ENCODE measurements at places on chromosomes 7 and 10.

DNA sequence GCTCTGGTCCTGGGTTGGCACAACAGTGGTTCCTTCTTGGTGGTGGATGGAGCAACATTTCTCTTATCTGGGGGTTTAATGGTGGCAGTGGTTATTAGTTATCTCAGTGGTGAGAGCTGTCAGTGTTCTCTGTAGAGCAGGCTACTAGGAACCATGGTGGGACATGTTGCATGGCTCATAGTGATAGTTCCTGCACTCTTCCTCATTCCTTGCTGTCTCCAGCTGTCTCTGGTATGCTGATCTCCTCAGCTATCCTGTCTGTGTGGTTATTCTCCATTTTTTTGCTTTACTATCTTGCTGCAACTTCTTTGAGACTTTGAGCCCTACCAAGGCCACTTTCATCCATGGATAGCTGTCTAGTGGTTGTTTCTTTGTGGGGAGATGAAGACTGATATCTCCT, 44.0 kb downstream of the CCDC7 start:
- no peak for DNase-seq

- no peak for DNase-seq
Measured at GRCh38 chr10:124688386-124688785, 55.8 kb downstream of the FAM53B start.

DNA sequence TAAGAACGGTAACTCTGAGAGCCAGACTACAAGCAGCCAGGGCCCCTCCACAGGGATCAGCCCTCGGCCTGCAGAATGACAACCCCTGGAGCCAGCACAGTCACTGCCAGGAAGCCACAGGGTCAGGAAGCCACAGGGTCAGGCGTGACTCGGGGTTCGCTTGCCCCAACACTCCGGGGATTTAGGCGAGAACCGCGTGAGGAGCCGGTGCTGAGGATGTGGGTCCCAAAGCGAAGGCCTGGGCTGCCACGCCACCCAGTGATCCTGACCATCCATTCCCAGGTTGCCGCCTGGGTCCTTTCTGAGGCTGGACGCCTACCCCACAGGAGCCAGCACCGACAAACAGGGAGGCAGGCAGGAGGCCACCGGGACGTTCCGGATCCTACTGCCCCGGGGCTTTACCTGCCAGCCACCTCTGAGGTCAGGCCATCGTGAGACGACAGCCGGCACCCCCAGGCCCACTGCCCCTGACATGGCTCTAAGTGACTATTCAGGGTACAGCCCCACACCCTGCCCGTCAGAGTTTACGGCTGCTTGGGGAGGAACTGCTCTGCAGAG, 228.6 kb downstream of the ELFN1 start:
- no peak for DNase-seq

DNA sequence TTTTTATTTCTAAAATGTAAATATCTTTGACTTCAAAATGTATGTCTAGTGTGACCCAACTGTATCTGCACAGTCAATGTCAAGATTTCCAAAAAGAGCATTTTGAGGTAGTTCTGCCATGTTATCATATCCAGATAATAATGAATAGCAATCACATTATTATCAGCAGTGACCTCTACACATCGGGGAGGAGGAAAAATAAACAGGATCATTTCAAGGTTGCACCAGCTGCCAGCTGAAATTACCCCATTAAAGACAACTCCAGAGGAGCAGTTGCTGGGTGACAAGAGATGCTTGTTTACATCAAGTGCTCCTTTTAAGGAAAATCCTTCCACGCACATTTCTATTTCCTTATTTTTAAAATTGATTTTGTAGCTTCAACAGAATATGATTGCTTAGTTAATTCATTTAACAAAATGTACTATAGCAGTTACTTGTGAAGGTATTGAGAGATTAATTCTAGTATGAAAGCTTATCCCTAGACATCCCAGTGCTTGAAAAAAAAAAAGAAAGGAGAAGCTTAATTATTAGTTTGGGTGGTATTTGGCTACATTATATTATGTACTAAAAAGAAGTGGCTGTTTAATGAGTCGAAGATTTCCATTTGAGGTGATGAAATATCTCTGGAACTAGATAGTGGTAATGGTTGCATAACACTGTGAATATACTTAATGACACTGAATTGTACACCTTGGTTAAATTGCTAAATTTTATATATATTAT, 19.3 kb upstream of the SLC35G1 start:
- no peak for DNase-seq

GRCh38 chr10:29140151-29140550, 148.7 kb upstream of the LYZL1 start:
- DNase-seq, result no peak

GRCh38 chr7:139687980-139688632, 89.7 kb downstream of the HIPK2 start:
- no peak for DNase-seq

GRCh38 chr7:22124941-22125340, 179.2 kb upstream of the CDCA7L start:
- no peak for DNase-seq

DNA sequence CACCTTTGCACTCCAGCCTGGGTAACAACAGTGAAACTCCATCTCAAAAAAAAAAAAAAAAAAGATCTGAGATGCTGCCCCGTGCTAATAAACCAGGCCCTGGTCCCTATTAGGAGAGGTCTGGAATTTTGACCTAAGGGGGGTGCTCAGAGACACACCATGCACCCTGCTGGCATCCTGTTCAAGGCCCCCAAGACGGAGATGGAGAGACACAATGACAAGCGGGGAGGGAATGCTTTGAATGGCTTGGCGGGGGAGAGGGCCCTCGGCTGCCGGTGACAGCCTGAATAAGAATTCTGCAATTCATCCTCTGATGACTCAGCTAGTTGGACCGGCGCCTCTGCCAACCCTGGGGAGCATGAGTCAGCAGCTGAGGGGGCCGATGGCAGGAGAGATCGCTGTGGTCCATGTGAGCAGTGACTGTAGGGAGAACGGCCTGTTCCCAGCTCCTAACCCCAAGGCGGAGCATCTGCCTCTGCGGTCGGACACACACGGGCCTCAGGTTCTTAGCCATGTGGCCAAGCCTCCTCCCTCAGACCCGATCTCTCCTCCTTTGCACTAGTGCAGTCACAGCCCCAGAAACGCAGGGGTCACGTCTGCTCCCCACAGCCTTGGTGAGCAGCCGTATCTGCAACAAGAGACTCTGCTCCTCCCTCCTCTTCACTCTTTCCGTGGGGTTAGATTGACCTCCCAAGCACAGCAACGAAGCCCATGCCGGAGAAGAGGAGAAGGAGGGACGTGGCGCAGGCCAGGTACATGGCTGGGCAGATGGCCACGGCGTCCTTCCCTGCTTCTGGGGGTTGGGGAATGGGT, 14.9 kb downstream of the TRIM56 start:
- DNase-seq, result peak; percentile 97

DNA sequence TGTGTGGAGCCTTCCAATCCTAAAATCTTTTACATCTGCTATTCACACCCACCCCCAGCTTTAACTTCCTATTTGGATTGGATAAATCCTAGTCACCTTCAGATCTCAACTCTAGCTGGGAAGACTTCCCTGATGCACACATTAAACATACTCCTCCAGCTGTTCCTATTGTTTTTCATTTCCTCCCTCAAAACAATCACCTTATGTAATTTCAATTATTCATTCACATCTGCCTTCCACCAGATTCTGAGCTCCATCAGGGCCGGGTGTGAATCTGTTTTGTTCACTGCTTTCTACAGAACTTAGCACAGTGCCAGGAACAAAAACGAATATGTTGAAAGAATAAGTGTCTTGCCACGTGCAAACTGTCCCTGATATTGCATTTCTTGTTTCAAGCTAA, 497.4 kb downstream of the PLXDC2 start:
- DNase-seq, result no peak

GRCh38 chr7:7982904-7983303, 14.3 kb downstream of the GLCCI1 start:
- no peak for DNase-seq

- DNase-seq, result no peak
Measured at GRCh38 chr7:387132-388022, 97.4 kb downstream of the FOXL3 start.

DNA sequence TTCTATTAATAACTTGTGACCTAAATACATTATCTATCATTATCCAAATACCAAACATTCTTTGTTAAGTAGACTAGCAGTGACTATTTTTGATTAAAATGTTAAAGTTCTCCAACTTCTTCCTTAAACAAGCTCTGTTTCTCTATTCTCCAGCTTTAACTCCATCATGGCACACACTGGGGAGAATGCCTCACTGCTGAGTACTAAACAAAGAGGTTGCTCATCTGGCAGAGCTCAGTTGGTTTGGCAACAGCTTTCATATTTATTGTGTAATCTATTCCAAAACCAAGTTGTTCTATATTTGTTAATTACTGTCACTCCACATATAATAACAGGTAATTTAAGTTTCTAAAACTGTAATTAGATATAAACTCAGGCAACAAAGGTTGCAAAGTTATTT, 89.6 kb downstream of the USP6NL start:
- no peak for DNase-seq

DNA sequence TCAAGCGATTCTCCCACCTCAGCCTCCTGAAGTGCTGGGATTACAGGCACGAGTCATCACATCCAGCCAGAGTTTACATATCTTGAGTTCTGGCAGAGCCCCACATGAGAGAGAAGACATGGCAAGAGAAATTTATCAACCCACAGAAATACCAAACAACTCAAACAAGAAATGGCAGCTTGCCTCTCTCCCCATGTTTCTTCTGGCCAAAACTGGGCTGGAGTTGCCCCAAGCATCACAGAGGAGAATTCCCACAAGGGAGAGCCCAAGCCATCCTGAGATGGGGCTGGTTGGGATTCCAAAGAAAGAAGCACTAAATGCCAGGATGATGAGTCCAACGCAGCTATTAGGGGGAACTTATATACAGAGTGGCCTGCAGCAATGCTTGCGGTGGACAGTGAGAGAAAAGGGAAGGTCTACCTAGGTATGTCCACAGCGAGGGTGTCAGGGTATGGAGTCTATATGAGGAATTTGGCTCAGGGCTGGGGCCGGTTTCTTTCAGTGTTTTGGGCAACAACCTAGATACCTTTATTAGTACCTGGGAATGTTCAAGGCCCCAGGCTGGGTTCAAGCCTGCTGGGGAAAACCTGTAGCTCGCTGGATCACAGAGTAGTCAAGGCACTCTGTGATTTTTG, 14.5 kb upstream of the PAX4 start:
- DNase-seq, result peak; percentile 73

GRCh38 chr7:38863601-38864291, 45.2 kb downstream of the VPS41 start:
- no peak for DNase-seq

GRCh38 chr7:131424219-131424822, 96.6 kb downstream of the MKLN1 start:
- DNase-seq, result peak; percentile 7

DNA sequence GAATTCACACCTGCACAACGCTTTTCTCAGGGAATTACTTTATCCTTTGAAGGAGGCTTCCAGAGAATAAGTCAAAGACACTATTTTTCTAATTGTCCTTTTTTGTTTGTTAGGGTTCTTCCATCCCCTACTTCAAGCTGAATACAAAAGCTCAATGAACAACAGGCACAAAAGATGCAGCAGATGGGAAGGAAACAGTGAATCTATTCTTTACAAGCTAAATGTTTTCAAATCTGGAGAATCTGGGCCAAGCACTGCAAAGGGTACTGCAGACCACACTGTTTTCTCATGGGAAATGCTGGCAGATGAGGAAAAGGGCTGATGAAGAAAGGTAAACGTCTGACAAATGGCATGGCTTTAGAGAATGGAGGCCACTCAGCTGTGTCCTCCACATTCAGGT, 18.5 kb downstream of the LIPA start:
- DNase-seq, result no peak

DNA sequence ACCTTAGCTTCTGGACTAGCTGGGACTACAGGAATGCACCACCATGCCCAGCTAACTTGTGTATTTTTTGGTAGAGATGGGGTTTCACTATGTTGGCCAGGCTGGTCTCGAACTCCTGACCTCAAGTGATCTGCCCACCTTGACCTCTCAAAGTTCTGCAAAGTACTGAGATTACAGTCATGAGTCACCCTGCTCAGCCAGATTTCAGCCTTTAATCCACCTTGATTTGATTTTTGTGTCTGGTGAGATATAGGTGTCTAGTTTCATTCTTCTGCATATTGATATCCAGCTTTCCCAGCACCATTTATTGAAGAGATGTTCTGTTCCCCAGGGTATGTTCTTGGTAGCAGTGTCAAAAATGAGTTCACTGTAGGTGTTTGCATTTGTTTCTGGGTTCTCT, 20.1 kb upstream of the CYP3A7 start:
- no peak for DNase-seq
